CD4-positive, alpha-beta T cell treated with Interleukin-2 at 100 ng/mL for 4 hours (primary cell): ENCODE measurements at places on chromosomes 3 and 15.
A peak's percentile ranks its signal among the peaks of the same experiment; 100 is the strongest.

DNA sequence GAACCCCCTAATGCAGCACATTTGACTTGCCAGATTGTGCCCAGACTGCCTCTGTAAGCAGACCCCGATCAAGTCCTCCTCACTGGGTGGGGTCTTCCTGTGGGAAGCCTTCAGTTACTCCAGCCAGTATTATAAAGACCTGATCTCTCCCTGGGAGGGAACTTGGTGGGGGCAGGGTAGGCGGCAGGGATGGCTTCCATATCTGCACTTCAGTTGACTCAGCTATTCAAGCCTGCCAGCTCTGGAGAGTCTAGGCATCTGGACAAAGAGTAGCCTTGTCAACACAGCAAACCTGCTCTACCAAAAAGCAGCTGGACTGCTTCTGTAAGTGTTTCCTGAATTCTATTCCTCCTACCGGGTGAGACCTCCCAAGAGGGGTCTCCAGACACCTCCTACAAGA, 21.0 kb upstream of the SLC25A38 start:
- no peak for DNase-seq

DNA sequence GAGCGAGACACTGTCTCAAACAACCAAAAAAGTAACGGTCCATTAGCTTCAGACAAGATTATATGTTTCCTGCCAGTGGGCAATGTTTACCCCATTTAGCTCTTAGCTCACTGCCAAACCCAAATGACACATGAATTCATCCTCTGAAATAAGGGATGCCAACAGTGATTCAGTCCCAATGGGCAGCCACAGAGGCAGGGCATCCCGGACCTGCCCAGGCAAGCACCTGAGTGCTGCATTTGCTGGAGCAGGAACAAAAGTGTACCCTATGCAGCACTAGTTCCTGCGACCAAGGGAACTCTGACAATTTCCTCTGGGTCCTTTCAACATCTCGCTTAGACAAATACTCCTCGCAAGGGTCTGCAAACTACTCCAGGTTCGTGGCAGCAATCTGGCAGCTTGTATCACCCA, 8.0 kb downstream of the IP6K2 start:
- no peak for DNase-seq

DNA sequence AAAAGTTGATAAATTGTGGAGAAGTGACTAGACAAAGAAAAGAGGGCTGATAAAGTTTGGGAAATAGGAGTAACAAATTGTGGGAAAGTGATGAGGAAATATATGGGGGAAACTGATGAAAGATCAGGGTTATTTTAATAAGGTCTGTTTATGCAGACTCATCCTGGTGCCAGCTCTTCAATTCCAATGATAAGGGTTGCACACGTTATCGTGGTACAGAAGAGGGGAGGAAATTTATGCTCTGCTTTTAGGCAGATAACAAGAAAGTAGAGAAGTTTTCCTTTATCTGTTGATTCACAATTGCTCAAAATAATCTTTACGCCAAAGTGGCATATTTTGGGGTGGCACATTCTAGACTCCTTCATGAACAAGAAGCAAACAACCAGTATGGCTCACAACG, 32.1 kb upstream of the LIPC start:
- DNase-seq, result no peak

DNA sequence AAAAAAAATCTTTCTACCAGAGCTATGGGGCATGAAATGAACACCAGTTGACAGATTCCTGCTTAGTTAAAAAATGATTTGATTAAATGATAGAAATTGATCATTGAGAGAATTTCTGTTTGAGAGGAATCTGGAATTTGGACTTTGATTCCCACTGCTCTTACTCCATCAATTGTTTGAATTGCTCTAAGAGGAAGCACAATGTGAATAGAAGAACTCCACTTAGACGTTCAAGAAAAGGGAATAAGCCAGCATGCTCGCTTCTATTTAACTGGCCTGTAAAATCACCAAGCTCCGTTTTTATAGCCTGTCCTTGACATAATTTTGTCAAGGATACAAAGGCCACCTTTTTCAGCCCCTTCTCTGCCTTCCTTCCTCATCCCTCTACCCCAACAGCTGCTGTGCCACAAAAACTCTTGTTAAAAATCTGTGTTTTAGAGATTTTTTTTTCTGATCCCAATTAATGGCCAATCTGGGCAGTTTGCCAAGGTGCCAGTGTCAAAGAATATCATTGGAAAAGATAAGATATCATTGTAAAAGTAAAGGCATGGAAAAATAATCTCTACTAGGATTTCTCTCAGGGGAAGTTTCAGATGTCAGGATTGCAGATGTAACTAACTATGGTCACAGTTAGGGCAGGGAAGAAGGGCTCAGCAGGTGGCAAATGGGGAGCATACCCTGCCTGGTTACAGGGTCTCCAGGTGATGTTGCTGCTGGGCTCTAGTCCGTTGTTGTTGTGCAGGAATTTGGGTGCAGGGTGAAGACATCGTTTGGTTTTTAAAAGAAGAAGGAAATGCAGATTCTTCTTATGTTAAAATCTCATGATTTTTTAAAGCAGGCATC, 301.8 kb upstream of the PDZRN3 start:
- DNase-seq, result no peak

GRCh38 chr3:5466065-5466464, 278.6 kb downstream of the EDEM1 start:
- no peak for DNase-seq

GRCh38 chr15:68376447-68377060, 55.4 kb downstream of the ITGA11 start:
- no peak for DNase-seq

DNA sequence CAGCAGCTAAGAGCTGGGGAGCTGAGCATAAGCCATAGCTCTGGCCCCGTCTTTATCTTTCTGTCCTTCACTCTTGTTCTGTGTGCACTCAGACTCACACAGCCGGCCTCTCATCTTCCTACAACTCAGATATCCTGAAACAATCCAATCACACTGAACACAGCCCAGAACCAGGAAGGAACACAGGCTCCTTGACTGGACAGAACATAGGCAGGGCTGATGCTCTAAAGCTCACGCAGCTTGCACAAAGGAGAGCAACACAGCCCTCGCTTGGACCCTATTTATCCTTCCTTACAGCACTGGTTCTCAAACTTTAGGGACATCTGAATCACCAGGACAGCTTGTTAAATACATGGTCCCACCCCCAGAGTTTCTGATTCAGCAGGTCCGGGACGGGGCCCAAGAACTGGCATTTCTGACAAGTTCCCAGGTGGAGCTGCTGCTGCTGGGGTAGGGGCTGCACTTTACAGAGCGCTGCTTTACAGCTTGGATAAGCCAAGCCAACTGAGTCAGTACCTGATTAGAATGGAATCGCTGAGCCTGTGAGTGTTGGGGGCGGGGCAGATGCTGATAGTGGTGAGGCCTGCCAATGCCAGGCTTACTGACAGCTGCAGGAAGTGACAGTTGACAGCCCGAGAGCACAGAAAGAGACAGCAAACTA, 65.1 kb downstream of the MRPL46 start:
- DNase-seq, result no peak

DNA sequence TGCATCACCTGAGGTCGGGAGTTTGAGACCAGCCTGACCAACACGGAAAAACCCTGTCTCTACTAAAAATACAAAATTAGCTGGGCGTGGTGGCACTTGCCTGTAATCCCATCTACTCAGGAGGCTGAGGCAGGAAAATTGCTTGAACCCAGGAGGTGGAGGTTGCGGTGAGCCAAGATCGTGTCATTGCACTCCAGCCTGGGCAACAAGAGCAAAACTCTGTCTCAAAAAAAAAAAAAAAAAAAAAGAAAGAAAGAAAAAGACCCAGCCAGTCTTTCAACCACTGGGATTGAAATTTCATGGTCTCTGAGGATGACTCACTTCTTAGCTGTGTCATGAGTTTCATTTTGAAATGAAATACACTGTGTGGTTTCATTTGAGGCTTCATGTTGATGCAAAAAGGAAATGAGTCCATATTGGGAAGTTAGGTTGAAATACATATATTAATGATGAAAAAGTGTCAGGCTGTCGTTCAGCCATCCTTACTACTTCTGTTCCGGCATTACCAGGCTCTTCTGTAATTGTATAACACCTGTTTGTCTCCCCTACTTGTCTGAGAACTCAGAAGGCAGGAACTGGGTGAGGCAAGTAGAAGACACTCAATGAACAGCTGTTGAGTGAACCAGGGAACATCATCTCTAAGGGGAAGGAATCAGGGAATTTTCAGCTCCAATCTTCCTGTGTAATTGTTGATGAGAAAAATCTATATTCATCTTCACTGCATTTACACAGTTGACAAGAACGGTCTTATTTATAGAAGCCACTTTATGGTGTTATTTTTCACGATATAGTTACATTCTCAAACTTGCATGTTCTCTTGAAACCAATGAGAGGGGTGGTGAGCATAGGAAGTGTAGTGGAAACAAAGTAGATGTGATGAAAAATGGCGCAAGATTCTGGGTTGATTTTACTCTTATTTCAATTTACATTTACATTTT, 87.4 kb downstream of the NFKBIZ start:
- peak; percentile 79 for DNase-seq

DNA sequence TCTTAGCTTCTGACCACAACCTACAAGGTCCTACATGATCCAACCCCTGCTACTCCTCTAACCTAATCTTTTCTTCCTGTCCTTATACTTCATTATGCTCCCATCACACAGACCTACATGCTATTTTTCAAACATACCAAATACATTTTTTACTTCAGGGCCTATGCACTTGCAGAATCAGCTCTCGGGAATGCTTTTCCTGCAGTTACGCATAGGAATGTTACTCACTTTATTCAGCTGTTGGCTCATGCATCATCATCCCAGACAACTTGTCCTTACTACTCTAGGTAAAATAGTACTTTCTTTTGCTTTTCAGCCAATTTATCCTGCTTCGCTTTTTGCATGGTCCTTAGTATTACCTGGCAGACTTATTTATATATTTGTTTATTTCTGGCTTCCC, 105.6 kb downstream of the OXSM start:
- no peak for DNase-seq

DNA sequence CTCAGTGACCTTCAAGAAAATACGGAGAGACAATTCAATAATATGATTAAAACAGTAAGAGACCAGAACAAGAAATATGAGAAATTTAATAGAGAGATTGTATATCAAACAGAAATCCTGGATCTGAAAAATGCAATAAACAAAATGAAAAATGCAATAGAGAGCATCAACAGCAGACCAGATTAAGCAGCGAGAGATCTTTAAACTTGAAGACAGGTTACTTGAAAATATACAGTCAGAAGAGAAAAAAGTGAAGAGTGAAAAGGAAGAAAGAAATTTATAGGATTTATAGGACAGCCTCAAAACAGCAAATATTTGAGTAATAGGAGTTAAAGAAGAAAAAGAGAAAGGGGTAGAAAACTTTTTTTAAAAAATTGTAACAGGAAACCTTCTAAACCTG, 813.9 kb upstream of the GRM7 start:
- no peak for DNase-seq

DNA sequence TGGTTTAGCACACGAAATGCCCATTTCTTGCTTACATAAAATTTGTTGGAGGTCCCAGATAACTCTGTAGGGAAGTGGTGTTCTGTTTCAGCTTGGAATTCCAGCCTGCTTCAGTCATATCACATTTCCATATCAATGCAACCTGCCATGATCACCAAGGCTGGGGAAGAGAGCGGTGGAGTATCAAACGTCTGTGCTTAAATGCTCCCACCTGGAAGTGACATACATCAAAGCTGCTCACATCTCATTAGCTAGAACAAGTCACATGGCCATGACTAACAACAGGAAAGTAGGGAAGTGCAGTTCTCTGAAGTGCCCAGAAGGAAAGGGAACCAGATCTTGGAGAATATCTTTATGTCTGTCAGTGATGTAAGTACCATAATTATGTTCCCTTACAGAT, 130.2 kb upstream of the CFAP20DC start:
- no peak for DNase-seq

GRCh38 chr15:56351353-56351752, 13.9 kb upstream of the TEX9 start:
- DNase-seq, result no peak

- DNase-seq, result peak; percentile 68
Measured at GRCh38 chr3:72482589-72483321, 365.5 kb downstream of the SHQ1 start.

GRCh38 chr3:71369701-71370391, 213.7 kb downstream of the FOXP1 start:
- no peak for DNase-seq

DNA sequence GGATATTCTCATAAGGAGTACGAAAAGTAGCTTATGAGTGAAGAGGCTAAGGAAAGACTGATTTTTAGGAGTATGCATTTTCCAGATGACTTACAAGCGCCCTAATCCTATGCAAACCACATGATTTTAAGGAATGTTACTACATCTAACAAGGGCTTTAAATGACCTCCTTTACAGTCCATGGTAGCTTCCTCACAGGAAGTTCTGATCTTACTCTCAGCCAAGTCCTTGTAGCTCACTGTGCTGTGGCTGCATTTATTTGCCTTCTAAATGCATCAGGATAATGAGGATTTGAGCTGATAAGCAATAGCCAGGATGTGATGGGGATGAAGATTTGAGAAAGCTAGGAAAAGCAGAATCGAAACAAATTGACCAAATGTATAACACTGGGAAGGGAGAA, 896.0 kb downstream of the MCTP2 start:
- DNase-seq, result no peak

DNA sequence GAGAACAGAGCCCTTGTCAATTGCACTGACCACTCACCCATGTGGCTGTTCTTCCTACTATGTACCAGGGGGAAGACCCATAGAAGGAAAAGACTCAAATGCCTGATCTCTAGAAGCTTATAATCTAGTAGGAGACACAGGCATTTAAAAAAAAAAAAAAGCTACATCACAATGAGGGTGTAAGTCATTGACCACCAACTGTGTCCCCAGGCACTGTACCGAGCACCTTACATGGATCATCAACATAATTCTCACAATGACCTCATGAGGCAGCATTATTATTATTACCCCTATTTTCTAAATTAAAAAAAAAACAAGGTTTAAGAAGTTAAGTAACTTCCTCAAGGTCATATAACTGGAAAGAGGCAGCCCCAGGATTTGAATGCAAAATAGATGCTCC, 247.4 kb downstream of the SHOX2 start:
- no peak for DNase-seq

- DNase-seq, result no peak
Measured at GRCh38 chr3:24640330-24640877, 145.8 kb upstream of the THRB start.

DNA sequence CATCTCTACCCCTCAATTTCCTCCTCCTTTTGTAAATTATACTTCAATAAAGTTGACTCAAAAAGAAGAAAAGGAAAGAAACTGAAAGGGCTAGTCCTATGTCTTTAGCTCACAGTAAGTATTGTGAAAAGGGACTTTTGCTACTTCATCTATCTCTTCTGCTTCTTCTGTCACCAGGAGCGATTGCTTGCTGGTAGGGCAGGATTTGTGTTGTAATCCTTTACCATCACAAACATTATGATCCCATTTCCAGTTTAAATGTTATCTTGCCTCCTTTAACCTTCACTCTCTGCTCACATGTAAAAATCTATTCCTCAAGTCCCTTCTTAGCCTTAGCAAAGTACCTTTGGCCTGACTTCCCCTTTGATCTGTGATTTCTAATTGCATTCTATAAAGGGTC, 537.1 kb downstream of the AGBL1 start:
- no peak for DNase-seq

DNA sequence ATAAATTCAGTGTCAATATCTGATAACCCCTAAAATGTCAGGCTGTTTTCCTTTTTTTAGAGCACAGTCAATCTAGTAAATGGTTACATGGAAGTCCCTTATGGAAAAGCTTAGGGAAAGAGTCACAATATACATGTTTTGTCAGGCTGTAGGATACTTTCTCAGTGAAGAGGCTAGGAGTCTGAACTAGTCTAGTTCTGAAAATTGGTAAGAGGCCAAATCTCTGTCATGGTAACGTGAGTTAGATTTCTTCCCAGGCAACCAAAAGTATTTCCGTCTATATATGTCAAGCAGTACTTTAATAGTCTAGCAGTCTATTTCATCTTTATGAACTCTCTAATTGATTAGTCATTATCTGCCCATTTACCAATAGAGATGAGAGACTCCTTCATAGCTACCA, 215.9 kb upstream of the LRRC3B start:
- no peak for DNase-seq
